ENCODE measurements at places on chromosomes 7 and 10. TPM values are rescaled to one million over a fixed set of nuclear protein-coding genes. Genes with fewer than 3 reads are reported as not detected.

- DNase-seq: no peak
- no peak overlapping the region for H3K27ac ChIP-seq
- H3K4me1 ChIP-seq: no peaks in the 10 kb centered on the region
- no peaks in the 10 kb centered on the region for H3K27me3 ChIP-seq
Observed at GRCh38 chr7:122913608-122914007, 27.3 kb upstream of the CADPS2 start.

DNA sequence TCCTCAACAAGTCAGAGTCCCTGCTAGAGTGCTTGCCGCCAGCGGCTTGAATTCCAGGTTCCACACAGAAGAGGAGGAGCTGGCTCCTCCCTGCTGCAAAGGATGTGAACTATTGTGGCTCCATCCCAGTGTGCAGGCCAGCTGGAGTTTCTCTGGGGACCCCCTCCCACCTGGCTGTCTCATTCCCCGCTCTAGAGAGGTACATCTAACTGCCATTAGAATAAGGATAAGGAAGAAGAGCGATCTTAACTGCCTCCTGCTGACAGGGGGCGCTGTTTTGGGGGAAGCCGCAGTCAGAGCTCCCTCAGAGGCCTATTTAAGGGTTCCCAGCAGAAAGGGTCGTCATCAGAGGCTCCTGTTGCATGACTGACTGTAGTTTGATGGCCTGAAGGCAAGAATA, 40.8 kb upstream of the HECW1 start:
- H3K36me3 ChIP-seq: no peaks in the 10 kb centered on the region
- DNase-seq: no peak
- H3K4me3 ChIP-seq: no peak overlapping the region
- H3K27ac ChIP-seq: no peak overlapping the region
- H3K27me3 ChIP-seq: no peaks in the 10 kb centered on the region
- no peaks in the 10 kb centered on the region for H3K4me1 ChIP-seq

- no peak overlapping the region for H3K4me3 ChIP-seq
- peaks cover 59% of the 10 kb centered on the region for H3K36me3 ChIP-seq
- H3K27ac ChIP-seq: no peak overlapping the region
- H3K4me1 ChIP-seq: no peaks in the 10 kb centered on the region
- H3K27me3 ChIP-seq: no peaks in the 10 kb centered on the region
Observed at GRCh38 chr7:5388905-5389433, 34.7 kb downstream of the TNRC18 start.

Gene SH2D4B
- 0.09 TPM for total RNA-seq

DNA sequence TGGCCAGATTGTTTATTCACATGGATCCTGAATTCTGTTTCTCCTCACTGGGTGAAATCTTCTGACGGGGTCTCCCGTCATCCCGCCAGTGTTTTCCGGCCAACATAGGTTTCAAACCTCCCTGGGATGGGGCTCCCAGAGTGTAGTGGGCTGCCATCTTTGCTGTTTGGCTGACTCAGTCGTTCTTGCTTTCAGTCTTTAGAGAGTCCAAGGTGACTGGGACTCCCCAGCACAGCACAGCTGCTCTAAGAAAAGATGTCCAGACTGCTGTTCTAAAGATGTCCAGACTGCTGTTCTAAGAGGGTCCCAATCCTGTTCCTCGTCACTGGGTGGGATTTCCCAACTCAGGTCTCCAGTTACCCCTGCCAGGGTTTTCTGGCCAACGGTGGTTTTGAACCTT, 801.9 kb upstream of the IGFBP3 start:
- DNase-seq: no peak
- H3K27ac ChIP-seq: no peak overlapping the region
- no peak overlapping the region for H3K4me3 ChIP-seq
- H3K4me1 ChIP-seq: no peaks in the 10 kb centered on the region
- H3K27me3 ChIP-seq: no peaks in the 10 kb centered on the region
- H3K36me3 ChIP-seq: no peaks in the 10 kb centered on the region

Gene ELN
- 5.2 TPM for total RNA-seq

DNA sequence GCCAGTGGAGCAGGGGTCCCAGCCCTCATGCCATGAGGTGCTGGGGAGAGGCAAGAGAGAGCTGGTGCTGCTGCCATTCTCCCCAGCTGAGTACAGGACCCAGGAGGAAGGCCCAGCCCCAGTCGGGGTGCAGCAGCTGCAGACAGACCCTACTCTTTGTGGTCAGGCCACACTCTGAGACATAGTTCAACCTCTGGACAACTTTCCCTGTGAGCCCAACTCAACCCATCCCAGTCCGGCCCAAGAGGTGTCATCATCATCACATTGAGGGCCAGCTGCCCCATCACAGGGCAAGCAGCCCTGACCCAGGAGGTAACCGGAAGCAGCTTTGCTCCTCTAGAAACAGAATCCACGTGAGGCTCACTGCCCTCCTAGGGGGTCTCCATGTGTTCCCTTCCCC, 133.8 kb upstream of the KCNMA1 start:
- no peak overlapping the region for H3K27ac ChIP-seq
- no peak overlapping the region for H3K4me3 ChIP-seq
- no peaks in the 10 kb centered on the region for H3K36me3 ChIP-seq
- no peaks in the 10 kb centered on the region for H3K4me1 ChIP-seq

Gene BTBD16
- 0.14 TPM for total RNA-seq

Gene ASIC3
- 0.14 TPM for total RNA-seq

Gene RBP3
- 0.05 TPM for total RNA-seq

DNA sequence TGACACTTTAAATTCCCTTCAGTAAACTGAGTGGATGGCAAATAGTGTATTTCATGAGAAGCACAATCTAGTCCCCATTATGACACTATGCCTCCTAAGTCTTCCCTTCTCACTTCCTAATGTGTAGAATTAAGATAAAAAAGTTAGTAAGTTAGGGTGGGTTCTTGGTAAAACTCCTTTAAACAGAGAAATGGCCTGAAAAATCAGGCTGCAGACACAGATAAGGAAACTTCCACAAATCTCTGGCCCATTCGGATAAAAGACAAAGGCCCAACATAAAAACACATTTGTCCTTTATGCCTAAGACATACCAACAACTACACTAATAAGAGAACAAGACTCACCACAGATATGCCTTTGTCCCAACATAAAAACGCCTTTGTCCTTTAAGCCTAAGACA, 21.5 kb downstream of the AKR1C8 start:
- H3K4me3 ChIP-seq: no peak overlapping the region
- H3K36me3 ChIP-seq: no peaks in the 10 kb centered on the region
- DNase-seq: no peak

GRCh38 chr10:117266400-117266799, 25.5 kb downstream of the SLC18A2 start:
- peaks cover 12% of the 10 kb centered on the region for H3K4me1 ChIP-seq
- H3K27ac ChIP-seq: peak overlapping the region; percentile 8

DNA sequence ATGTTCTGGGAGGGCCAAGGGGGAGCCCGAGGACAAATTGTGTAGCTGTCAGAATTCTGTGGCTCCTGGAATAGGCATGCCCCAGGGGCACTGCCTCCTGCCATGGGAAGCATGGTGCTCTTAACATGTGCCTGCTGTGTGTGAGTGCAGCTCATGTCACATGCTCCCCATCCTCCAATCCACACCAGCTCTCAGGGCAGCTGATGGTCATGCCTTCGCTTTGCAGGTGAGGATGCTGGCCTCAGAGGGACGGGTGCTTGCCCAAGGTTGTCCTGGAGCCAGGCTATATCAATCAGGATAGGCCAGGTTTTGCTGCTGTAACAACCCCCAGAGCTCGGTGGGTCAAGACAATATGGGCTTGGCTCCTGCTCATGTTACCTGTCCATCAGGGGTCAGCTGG, 303.4 kb downstream of the RPS24 start:
- no peaks in the 10 kb centered on the region for H3K27me3 ChIP-seq
- H3K4me3 ChIP-seq: no peak overlapping the region
- H3K27ac ChIP-seq: no peak overlapping the region
- no peaks in the 10 kb centered on the region for H3K4me1 ChIP-seq
- no peak for DNase-seq
- no peaks in the 10 kb centered on the region for H3K36me3 ChIP-seq

GRCh38 chr7:143934526-143935325, at the start of gene OR2F2:
Gene OR2F2 (plus strand): TSS chr7:143935233. CDS start chr7:143935233, 0 bp downstream.
- H3K27me3 ChIP-seq: no peaks in the 10 kb centered on the region
- H3K27ac ChIP-seq: no peak within 1 kb of the TSS
- no peak within 1 kb of the TSS for H3K4me3 ChIP-seq
- DNase-seq: no peak

Gene TCAF2
- 3.8 TPM for total RNA-seq

Gene UTF1
- total RNA-seq: not detected

Gene NAT16
- not detected for total RNA-seq

- H3K27ac ChIP-seq: no peak overlapping the region
- no peaks in the 10 kb centered on the region for H3K27me3 ChIP-seq
- no peak overlapping the region for H3K4me3 ChIP-seq
- no peak for DNase-seq
- H3K36me3 ChIP-seq: no peaks in the 10 kb centered on the region
- no peaks in the 10 kb centered on the region for H3K4me1 ChIP-seq
Observed at GRCh38 chr7:31203551-31203950, 137.0 kb downstream of the NEUROD6 start.

DNA sequence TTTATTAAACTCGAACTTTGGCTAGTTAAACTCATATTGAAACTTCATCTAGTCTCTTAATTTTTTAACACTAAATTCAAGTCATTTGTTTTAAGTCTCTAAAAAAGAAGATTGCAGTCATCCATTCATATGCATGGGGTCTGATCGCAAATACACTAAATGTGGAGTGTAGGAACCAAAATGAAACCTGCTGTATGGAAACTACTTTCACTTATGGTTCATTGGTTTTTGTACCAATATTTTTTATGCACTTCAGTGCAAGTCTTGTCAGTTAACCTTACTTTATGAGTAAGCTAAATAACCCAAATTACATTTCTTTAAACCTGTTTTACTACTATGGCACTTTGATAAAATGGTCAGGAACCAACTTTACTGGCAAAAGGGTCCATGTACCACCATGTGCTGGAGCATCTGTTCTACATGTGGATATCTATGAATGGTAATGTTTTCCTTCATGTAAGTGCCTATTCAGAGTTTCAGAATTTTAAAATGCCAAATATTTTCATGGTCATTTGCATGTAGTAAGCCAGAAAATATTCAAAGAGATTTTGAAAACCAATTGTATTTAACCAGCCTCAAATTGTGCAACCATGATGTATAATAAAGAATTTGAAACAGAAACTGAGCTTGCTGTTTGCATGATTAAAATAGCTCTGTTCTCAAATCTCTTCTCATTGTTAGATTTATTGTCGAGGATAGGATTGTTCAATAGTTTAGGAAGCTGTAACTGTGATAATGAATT, 7.6 kb upstream of the SUPV3L1 start:
- H3K4me3 ChIP-seq: no peak overlapping the region
- no peak for DNase-seq
- H3K27ac ChIP-seq: no peak overlapping the region
- no peaks in the 10 kb centered on the region for H3K4me1 ChIP-seq
- no peaks in the 10 kb centered on the region for H3K27me3 ChIP-seq

DNA sequence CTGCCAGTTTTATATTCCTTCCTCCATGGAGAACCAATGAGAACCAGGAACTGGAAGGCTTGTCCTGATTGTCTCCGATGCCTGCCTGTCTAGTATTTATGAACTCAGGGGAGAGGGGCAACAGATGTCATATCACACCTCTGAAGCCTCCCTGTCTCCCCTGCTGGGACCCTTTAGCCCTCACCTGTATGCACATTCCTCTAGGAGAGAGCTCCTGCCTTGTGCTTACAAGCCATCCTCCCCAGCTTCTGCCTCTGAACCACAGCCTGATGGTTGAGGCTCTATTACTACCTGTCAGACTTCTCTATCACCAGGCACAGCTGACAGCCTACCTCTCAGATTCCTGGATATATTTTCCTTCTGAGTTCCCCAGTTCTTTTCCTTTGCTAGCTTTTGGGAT, 5.9 kb upstream of the FAM131B start:
- peaks cover 4% of the 10 kb centered on the region for H3K4me1 ChIP-seq
- no peak for DNase-seq
- no peak overlapping the region for H3K27ac ChIP-seq
- H3K4me3 ChIP-seq: no peak overlapping the region
- H3K36me3 ChIP-seq: no peaks in the 10 kb centered on the region

- no peaks in the 10 kb centered on the region for H3K4me1 ChIP-seq
- H3K27ac ChIP-seq: no peak overlapping the region
- no peaks in the 10 kb centered on the region for H3K36me3 ChIP-seq
- no peaks in the 10 kb centered on the region for H3K27me3 ChIP-seq
- H3K4me3 ChIP-seq: no peak overlapping the region
Observed at GRCh38 chr10:28135258-28135657, 136.4 kb upstream of the ODAD2 start.

DNA sequence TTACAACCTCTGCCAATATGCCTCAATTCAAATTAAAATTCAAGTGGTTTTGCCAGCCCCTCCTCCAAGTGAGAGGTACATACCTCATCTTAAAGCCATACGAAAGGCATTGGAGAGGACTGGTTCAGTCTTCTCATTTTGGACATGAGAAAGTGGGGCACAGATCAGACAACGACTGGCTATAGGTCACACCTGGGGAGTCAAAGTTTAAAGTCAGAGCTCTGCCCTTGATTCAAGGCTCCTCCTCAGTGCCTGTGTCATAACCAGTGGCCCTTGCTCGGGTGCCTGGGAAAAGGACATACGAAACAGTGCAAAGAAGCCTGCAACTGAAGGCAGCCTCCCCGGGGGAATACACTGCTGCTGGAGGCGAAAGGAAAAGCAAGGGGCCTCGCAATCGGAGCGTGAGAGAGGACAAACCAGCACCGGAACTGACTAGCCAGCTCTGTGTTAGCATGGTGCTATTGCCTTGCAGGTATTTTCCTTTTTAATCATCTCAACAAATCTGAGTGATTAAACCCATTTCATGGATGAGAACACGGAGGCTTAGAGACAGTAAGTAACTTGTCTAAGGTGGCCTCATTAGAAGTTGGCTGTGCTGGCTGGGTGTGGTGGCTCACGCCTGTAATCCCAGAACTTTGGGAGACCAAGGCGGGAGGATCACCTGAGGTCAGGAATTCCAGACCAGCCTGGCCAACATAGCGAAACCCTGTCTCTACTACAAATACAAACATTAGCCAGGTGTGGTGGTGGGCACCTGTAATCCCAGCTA, 1.1 kb upstream of the MTPAP start:
- H3K4me1 ChIP-seq: peaks cover 11% of the 10 kb centered on the region
- no peak for DNase-seq
- H3K27me3 ChIP-seq: peaks cover 3% of the 10 kb centered on the region
- H3K4me3 ChIP-seq: no peak overlapping the region
- H3K27ac ChIP-seq: no peak overlapping the region
- H3K36me3 ChIP-seq: peaks cover 4% of the 10 kb centered on the region

DNA sequence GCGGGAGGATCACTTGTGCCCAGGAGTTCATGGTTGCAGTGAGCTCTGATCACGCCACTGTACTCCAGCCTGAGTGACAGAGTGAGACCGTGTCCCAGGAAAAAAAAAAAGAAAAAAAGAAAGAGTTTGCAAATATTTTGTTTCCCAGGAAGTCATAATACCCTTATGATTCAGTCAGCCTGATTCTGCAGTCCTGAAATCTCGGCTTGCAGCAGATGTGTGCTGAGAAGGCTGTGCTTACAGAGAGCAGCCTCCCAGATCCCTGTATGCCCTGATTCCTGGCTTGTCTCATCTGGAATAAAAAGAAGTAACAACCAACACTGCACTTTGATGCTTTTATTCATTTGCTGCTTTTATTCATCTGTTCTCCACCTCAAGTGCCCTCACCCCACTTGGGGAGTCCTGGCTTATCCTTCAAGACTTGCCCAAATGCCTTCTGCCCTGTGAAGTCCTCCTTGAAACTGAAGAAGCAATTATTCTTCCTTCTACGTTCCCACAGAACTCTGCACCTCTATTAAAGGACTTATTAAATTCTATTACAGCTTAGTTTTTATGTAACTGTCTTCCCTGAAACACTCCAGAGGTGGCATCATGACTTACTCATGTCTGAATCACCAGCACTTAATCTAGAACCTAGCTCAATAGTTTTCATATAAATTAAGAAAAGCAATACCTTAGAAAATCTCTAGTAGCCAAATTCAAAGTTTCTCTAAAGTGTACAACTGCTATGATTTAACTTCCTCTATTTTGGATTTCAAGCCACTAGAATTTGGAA, 27.7 kb upstream of the BPGM start:
- no peak for DNase-seq
- no peak overlapping the region for H3K4me3 ChIP-seq
- H3K36me3 ChIP-seq: no peaks in the 10 kb centered on the region
- no peaks in the 10 kb centered on the region for H3K4me1 ChIP-seq
